BJ (cell line): ENCODE measurements at places on chromosomes 11 and 22. TPM values are rescaled to one million over a fixed set of nuclear protein-coding genes. Genes with fewer than 3 reads are reported as not detected.

The LRRC74B gene
- polyA plus RNA-seq = not detected in 2 replicates

The TSKU gene
- polyA plus RNA-seq = 16.0 and 27.3 TPM in 2 replicates

The CXCR5 gene
- not detected in 2 replicates for polyA plus RNA-seq

The BLID gene
- polyA plus RNA-seq = 0.16 and 0.37 TPM in 2 replicates

The CBLIF gene
- polyA plus RNA-seq = not detected in 2 replicates

The ARHGAP42 gene
- 0.76 and 1.0 TPM in 2 replicates for polyA plus RNA-seq

The OR10D3 gene
- polyA plus RNA-seq = not detected in 2 replicates

The OR4A16 gene
- not detected in 2 replicates for polyA plus RNA-seq

The GLB1L2 gene
- 0.10 and 0.18 TPM in 2 replicates for polyA plus RNA-seq

- DNase-seq = no peak
Observed at GRCh38 chr11:133133050-133133449, 399.3 kb downstream of the OPCML start.

- DNase-seq = no peak
Observed at GRCh38 chr22:46769191-46769675, 6.8 kb downstream of the TBC1D22A start.

DNA sequence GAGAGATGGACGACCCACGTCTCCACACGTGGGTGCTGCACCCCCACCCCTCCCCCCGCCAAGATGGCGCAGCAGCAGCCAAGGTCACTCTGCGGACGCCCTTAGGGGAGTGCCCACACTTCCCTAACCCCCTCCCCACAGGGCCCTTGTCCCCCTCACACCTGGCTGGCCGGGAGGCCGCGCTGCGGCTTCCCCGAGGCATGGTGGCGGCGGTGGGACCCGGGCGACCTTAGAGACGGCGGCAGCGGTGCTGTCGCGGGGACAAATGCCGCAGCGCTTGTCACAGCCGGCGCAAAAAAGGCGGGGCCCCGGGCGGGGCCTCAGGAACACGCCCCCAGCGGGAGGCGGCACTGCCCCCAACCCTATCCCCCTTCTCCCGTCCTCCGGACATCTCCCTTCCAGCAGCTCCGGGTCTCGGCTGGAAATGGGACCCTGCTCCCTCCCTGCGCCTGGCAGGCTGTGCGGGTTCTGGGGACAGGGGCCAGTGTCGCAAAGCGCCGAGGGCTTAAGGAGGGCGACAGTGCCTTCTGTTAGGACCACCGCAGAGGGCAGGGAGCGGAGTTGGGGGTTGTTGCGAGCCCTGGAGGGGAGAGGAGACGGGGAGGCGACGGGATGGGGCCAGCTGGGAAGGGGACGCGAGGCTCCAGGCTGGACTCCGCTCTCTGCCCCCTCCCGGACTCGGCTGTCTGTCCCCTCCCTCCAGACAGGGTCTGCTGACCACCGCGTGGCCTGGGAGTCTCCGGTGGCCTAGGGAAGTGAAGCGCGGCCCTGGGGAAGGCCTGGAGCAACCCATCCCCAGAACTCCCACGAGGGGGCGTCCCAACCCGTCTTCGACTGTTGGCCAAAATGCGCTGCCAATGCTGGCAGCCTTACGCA, at the start of gene CHCHD10:
Gene CHCHD10, minus strand, starts transcription at position 300 of the 876 bp plus-strand sequence. Its CDS starts 98 bp downstream, at position 202.
- DNase-seq = no peak

DNA sequence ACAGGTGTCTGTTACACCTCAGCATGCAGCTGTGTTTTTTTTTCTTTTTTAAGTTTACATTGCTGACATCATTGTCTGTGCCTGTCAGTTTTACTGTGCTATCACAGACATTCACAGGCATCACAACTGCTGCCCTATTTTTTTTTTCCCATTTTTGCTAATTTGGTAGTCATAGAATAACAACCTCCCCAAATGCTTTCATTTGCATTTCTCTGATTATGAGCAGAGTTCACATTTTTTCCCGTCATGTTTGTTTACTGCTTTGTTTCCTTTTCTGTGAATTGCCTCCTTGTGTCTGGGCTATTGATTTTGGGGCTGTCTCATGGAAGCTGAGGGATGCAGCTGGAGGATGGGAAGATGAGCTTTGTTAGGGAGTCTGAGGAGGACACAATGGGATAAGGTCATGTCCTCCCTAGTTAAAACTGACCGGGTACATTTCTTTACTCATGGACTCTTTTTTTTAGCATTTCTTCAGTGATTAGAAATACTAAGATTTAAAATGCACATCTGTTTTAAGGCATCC, 155.1 kb downstream of the LDLRAD3 start:
- no peak for DNase-seq

DNA sequence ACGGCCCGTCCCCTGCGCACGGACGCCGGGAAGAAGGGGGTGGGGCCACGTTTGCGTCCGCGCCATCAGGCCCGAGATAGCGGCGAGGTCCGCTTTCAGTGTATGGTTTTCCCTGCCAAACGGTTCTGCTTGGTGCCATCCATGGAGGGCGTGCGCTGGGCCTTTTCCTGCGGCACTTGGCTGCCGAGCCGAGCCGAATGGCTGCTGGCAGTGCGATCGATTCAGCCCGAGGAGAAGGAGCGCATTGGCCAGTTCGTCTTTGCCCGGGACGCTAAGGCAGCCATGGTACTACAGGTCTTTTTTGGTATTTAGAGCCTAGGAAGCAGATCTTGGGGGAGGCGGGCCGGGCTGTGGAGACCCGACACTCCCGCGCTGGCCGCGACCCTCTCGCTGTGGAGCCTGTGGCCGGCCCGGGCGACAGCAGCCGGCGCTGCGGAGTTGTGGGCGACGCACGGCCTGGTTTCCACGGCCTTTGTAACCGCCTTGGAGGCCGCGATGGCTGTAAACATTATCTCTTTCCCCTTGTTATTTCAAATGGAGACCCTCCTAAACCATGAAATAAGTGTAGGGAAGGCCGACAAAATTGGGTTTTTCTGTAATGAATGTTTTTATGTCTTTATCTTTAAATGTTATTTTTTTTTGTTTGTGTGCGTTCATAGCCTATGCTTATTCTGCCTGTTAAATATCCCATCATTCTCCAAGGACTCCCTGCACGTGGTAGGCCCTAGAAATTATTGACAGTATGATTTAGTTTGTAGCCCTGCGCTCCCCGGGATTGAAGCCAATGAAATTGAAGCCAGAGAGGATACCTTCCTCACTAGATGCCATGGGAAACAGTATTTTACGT, at the start of gene AASDHPPT:
Gene AASDHPPT, plus strand, starts transcription at position 54 of the 847 bp plus-strand sequence. Its CDS starts 49 bp downstream, at position 103.
- no peak for DNase-seq

DNA sequence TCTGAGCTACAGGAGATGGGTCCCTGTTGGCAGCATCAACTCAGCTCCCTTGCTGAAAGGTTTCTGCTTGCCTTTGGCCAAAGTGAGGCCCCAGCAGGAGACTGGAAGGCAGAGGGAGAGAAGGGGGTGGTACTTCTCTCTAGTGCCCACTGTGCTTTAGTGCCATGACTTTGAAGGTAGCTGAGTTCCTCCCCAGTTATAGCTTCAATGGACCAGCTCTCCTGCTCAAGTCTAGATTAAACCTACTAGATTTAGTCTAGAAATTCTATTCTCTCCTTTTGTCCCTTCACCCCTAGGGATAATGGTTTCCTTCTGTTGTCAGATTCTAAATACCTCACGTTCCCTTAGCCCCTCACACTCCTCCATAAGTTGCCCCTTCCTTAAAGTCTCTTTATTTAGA, 119.2 kb downstream of the TIMP3 start:
- no peak for DNase-seq

DNA sequence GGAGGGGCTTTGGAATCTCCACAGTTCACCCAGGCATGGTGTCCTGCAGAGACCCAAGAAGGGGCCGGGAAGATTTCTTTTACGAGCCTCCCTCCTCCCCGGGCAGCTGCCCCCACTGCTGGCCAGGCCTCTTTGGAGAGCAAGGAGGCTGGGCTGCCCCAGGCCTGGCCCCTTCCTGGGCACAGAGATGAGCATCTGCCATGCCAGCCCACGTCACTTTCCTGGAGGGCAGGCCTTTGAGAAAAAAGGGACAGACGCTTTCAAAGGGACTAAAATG, 60.5 kb upstream of the FGF3 start:
- no peak for DNase-seq

DNA sequence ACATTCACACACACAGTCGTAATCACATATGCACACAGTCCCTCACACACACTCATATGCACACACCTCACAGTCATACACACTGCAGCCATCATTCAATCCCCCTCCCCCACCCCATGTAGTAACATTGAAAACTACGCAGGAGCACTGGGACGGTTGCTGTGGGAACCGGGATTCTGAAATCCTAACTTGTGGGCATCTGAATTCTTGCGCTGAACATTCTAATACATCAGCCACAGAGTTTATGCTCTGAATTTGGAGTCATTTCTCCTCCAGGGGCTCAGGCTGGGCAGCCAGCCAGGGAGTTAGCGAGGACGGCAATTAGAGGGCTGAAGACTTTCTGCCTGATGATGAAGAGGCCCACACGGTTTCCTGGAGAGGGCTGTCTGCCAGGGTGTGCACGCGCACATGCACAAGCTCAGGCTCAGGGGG, 32.7 kb downstream of the CD6 start:
- no peak for DNase-seq

GRCh38 chr11:72836111-72836510, 21.9 kb downstream of the ATG16L2 start:
- DNase-seq = no peak

GRCh38 chr22:36871669-36872081, 10.9 kb downstream of the NCF4 start:
- no peak for DNase-seq

GRCh38 chr11:76694664-76695063, 24.1 kb upstream of the LRRC32 start:
- DNase-seq = no peak

- DNase-seq = no peak
Observed at GRCh38 chr11:119759324-119759723, 30.3 kb upstream of the NECTIN1 start.

DNA sequence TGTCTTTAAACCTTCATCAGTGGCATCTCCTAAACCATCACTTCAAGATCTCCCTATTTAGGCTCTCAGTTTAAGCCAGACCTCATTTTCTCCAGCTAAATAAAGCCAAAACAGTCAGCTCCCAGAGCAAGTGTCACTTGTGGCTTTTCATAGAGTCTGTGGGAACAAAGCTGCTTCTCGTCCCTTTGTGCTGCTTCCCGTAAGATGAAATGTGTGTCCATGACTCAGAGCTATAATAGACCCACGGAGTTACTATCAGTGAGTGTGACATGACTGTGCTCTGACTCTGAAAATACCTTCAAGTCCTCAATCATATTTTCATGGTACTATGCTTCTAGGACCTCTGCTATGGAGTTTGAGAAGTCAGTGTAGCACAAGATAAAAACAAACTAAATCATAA, 57.3 kb upstream of the SLN start:
- peak; percentile 21 for DNase-seq

- DNase-seq = no peak
Observed at GRCh38 chr11:114379394-114380069, 20.8 kb downstream of the C11orf71 start.

DNA sequence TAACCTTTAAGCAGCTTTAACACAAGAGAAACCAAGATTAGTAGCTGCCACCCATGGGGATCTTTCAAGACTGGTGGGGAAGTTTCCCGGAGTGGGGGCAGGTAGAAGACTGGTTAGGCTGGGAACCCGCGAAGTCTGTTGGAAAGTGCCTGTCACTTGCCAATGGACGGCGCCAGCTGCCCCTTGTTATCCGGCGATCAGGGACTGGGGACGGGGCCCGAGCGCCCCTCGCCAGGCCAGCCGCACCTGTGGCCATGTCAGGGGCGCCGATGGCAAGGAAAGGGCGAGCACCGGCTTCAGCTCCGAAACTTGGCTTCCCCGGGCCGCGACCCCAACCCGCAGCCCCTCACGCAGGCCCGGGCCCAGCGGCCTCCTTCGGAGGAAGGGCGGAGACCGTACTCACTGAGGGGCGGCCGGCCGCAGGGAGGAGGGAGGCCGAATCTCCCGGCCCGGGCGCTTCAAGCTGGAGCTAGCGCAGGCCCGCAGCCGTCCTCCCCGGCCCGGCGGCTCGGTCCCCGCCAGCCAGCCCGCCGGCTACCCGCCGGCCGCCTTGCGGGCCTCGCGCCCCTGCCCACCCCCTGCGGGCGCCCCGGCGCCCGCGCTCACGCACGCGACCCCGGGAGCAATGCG, 539 bp downstream of the EIF4ENIF1 start:
- no peak for DNase-seq

- no peak for DNase-seq
Observed at GRCh38 chr11:120079750-120080610, 57.9 kb downstream of the TRIM29 start.

- DNase-seq = no peak
Observed at GRCh38 chr22:38727530-38728451, 22.0 kb downstream of the GTPBP1 start.

- DNase-seq = no peak
Observed at GRCh38 chr11:120332822-120333716, 3.1 kb upstream of the ARHGEF12 start.

DNA sequence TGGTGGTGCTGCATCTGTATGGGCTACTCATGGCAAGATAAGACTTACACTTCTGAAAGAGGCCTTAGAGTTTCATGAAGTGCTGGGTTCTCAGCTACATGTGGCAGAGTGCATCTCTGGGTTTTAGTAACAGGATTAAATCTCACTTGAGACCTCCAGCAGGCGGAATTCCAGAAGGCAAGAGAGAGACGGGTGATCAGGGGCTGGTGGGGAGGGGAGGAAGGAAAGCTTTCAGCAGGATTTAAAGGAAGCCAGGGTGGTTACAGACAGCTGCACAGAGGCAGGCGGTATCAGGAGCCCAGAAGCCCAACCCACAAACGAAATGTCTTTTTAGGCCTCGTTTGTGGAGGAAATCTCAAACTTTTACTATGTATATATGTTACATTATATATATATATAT, 56.2 kb upstream of the CD82 start:
- no peak for DNase-seq

DNA sequence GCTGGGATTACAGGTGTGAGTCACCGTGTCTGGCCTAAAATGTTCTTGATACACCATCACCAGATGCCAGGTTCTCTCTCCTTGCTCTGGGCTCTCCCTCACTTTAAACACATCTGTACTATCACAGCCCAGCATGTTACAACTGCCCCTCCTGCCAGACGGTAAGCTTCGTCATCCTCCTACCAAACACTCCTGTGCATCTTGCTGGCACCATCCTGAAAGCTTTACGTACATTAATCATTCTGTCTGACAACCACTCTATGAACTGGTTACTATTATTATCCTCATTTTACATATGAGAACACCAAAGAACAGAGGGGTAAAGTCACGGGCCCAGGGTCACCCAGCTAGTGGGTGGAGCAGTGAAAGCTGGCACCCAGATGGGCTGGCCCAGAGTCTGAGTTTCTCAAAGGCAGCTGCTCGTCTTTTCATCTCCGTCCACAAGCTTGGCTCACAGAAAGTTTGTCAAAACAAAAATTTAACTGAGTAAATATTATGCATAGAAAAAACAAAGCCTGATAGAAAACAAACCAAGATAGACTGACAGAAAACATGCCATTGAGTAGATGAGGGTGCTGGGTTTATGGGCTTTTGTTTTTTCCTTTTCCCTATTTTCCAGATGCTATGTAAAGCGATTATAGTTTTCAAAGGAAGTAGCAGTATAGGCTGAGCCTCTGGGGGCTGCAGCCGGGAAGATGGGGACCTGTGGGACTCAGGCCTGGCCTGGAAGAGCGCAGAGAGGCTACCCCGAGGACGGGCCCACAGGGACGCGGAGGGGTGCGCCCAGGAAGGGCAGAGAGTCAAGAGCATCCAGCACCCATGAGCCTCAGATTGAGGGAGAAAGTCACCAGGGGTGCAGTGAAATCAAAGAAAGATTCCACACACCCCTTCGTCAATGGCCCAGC, 9.5 kb downstream of the PLA2G6 start:
- DNase-seq = no peak
